ENCODE measurements at places on chromosomes 1 and 21.
A peak's percentile ranks its signal among the peaks of the same experiment; 100 is the strongest.

- DNase-seq = no peak
Measured at GRCh38 chr1:170680428-170680827, 16.5 kb downstream of the PRRX1 start.

GRCh38 chr1:9759939-9760338 lies 63.8 kb downstream of the CLSTN1 start:
- DNase-seq = no peak

DNA sequence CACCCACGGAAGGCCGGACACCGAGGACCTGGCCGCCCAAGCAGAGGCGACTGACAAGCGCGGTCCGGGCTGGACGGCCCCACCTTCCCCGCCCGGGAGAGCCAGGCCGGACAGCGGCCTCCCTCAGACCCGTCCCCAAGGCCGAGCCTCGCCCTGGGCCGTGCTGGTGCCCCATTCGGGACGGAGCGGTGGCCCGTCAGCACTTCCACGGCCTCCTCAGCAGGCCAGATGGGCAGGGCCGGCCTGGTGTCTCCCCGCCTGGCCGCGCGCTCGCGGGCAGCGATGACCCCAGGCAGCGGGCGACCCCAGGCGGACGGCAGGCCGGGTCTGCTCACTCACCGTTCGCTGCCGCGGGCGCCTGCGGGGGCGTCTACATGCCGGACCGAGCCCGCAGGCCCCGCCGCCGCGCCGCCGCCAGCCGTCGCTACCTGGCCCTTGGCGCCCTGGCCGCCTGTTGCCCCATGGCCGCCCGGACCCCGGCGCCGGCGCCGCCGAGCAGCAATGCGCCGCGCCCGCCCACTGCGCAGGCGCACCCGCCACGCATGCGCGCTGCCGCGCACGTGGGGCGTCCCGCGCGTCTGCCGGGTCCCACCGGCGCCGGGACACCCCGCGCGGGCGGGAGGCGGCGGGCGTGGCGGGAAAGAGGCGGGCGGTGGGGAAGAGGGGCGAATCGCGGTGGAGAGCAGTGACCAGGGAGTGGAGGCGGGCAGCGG lies at the start of gene NADK:
NADK (minus strand) TSS at position 521 of the 713 bp plus-strand sequence. CDS start 13,064 bp downstream, outside the sequence.
- DNase-seq = peak; percentile 69

- no peak for DNase-seq
Measured at GRCh38 chr1:37056325-37056724, 22.0 kb upstream of the GRIK3 start.

DNA sequence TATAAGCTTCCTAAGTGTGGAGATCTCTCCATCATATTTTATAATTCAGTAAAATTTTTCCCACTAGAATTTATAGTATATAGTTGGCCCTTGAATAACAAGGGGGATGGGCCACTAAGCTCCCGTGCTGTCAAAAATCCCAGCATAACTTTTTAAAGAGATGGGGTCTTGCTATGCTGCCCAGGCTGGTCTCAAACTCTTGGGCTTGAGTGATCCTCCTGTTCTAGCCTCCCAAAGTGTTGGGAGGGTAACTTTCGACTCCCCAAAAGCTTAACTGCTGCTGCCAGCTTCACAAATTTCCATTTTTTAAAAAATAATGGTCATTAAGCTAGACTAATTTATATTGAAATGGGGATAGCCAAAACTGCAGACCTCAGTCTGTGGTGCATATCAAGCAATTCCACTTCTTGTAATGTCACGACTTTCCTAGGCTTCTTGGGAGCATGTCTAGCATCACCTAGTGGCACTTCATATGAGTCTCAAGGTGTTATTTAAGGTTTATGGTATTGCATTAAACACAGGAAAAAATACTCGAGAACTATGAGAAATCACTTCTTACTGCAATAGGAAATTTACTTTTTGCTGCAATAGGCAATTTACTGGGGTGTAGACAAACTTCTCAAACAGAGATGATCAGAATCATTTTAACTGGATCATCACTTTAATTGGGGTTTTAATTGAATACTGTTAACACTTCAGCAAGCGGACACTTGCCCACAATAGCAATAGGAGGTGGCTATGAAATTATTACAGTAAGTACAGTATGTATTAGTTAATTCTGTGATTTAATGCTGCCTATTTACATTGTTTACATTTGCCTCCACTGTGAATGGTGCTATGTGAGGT lies 19.3 kb upstream of the ACTA1 start:
- DNase-seq = peak; percentile 47

DNA sequence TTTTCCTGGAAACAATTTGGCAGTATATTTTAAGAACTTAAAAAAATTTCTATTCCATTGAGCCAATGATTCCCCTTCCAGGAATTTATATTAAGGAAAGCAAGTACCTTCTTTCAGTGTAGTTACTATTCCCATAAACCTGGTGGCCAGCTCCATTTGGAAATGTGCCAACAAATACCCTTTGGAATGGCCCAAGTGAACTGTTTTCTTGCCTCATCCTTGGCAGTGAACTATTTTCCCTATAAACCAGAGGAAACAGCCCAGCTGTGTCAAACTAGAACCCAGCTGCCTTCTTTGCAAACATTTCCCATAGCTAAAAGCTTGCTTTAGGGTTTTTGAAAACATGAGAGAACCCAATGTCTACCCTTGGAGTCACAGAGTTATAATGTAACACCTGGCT lies 496.9 kb downstream of the NEGR1 start:
- no peak for DNase-seq

DNA sequence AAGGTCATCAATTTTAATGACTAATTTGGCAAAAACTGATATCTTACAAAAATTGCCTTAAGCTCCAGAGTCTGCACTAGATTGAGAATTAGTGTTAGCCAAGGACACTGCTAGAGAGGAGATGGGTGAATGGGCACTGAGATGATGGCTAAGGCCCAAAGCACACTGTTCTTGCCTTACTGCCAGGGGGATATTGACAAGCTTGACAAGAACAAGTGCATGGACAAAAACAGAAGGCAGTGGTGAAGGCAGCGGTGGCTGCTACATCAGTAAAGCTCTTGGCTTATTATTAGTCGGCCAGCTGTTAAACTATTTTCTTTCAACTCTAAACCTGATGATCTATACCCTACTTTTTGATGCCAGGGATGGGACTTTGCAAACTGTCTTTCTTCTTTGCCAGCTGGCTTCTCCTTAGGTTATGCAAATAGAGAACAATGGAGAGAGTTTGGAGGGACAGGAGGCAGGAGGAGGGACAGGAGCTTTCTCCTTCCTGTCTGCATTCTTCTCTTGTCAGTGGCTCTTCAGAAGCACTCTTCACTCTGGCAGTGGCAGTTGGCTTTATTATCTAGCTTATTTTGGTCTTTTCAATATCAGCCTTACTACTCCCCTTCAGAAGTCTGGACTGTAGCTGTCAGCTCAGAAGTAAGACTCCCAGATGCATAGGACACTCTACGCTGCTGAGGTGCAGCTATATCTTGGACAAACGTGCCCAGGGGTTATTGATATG lies 853.5 kb upstream of the TMPRSS15 start:
- no peak for DNase-seq

- no peak for DNase-seq
Measured at GRCh38 chr1:11307852-11308251, 34.9 kb downstream of the UBIAD1 start.

DNA sequence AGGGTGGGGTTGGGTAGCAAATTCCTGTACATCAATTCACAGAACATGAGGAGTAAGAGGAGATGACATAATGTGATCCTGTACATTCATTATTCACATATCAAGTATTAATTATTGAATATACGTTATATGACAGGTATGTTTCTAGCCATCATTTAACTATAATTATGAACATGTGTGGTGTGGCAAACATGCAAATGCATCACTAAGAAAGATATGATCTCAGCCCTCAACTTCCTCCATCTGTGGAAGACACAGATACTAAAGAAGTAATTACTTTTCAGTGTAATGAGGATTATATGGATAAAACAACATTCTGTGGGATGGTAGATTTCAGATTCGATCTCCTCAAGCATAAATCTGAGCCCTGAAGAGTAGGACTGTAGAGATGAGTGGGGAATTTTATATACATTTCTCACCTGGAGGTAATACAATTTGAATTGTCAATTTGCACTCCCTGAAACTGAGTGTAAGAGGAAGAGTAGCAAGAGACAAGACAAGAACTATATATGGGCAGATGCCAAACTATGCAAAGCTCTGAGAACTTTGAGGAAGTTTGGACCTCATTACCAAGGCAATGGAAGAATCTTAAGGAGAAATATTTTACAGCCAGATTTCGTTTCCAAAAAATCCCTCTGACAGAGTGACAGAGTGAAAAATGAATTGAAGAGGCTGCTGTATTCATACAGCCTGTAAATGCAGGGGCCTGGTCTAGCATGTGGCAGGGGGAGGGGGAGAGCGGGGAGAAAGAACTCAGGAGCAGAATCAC lies 275.5 kb downstream of the TPR start:
- no peak for DNase-seq

GRCh38 chr1:233819042-233819441 lies 85.4 kb upstream of the SLC35F3 start:
- no peak for DNase-seq

DNA sequence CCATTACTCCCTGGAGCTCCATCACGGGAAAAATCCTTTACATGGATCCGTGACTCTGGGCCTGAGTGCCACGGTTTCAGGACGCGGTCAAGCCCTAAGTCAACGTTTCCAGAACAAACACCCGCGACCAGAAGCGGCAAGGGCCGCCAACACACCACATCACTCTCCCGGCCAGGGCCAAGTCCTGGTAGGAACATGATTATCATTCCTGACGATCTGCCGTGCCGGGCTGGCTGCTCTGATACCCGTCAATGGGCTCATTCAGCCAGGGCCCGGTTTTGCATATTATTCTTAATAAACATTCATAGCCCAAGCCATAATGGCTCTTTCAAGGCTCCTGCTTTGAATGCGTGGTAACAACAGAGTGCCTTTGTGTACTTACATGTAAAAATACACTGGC lies 44.6 kb upstream of the SIM2 start:
- no peak for DNase-seq

DNA sequence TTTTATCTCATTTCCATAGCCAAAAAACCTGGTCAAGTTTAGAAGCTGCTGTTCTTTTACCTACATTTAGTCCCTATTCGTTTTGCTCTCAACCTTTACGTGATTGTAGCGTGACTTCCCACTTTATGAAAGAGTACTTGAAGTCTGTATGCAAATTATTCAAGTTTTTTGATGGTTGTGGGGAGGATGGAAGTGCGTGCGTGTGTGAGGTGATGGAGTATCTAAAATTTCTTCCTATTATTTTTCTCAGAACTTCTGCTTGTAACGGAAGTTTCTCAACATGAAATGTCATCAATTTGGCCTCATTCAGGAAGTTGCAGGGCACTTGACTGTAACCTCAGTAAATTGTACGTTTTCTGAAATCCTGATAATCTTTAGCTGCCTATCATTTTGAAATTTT lies 64.0 kb downstream of the SAMSN1 start:
- DNase-seq = peak; percentile 78

DNA sequence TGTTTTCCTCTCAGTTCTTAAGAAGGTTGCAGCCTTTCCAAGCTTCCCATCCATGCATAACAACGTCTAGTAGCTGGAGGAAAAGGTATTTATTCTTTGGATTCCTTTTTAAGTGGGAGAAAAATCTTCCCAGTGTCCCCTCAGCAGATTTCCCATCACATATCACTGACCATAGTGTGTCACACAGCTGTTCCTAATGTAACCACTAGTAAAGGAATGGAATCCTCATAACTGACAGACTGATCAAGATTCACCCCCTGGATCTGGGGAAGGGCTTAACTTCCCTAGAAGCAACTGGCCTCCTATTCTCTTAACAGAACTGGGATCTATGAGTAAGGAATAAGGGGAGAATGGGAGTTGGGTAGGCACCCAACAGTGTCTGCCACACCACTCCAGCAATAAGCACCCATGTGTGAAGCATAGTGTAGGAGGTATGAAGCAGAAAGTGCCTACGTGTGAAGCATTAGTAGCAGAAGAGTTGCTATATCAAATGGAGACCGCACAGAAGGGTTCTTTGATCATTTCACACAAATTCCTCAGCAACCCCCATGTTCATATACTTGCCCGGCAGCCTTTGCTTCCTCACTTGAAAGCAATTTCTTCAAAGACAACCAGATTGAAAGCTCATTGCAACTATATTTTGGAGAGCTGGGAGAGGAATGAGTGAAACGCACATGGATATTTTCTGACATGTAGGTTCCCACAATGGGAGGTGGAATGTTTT lies 28.2 kb upstream of the DNAH14 start:
- no peak for DNase-seq

DNA sequence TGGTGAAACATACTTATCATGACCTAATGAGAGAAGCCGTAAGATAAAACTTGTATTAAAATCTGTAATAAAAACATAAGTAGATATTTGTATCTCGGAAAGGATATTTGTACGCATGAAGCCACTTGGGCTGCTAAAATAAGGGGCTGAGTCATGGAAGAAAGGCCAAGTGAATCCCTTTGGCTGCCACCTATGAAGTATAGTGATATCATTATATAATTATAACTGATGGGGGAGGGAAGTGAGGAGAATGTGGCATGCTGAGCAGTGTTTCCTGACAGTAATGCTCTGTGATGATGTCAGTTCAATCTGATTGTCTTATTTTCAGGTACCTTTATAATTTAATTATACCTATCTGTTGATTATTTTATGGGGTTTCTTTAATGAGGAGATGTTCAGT lies 13.6 kb downstream of the RWDD3 start:
- no peak for DNase-seq

DNA sequence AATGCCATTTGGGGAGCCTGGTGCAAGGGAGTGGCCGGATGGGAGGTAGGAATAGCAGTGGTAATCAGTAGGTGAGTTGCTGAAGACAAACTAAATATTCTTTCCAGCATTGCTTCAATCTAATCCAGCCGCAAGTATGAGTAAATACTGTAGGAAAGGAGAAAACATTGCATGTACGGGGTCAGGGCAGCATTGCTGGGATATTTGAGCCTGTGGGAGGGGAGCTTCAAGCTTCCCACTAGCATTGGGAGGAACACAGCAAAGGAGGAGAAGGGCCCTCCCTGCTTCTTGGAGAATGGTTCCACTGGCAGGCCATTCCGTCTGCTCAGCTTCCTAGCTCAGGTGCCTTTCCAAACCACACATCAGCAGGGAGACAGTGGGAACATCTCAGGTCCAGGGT lies 15.2 kb downstream of the CAPN2 start:
- no peak for DNase-seq

DNA sequence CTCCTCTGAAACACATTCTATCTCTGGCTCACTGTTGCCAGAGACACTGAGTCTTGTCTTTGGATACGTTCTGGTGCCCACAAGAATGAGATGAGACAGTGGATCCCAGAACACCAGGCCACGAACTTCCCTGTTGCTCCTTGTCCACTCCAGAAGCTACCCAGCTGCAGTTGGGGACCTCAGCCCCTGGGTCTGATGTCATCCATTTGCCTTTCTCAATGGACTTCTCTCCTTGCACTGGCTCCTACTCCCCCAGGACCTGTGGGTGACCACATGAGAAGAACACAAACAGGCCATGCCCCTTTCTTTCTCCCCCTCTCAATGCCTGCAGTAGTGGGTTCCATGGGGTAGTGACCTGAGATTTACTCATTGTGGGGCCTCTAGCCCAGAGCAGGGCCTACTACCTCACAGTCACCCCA lies 5.9 kb downstream of the NBPF1 start:
- no peak for DNase-seq

DNA sequence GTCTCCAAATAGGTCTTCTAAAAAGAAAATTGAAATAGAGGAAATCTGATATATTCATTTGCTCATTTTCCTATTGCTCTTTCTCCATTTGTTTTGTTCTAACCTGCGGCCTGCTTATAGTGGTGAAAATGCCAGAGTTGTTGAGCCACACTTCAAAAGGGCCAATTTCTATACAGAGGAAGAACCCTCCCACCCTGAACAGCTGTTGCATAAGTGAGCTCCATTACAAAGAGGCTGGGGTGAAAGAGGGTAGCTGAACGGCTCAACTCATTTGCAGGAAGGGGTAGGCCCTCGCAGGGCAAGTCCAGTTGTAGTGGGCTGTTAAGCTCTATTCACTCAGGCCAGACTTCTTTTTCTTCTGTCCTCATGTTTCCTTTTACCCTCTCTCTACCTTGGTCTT lies 8.8 kb downstream of the ADCY10 start:
- peak; percentile 78 for DNase-seq
